ENCODE measurements at places on chromosomes 11 and 22.

- no peak for DNase-seq
- H3K36me3 ChIP-seq, result no peaks in the 10 kb centered on the region
- no peak overlapping the region for H3K27ac ChIP-seq
- H3K4me1 ChIP-seq, result no peaks in the 10 kb centered on the region
Observed at GRCh38 chr11:86459682-86460460, 85.2 kb downstream of the CCDC81 start.

DNA sequence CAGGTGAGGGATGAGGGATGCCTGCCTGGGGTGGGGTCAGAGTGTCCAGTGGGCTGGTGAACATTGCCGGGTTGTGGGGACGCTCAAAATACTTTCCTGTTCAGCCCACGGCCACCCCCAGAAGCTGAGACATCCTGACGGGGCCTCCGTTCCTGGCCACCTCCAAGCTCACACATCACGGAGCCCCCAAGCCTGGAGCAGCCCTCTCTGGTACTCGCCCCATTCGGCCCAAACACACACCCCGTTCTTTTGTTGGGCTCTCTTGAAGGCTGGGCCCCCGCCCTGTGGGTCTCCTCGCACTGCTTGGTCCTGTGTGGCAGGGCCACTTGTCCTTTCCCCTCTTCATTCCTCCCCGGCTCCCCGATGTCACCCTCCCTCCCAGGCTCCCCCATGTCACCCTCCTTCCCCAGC is 442.6 kb downstream of the TBC1D22A start:
- DNase-seq, result peak; percentile 17
- H3K4me3 ChIP-seq, result no peak overlapping the region
- H3K27me3 ChIP-seq, result no peaks in the 10 kb centered on the region
- no peak overlapping the region for H3K27ac ChIP-seq
- no peaks in the 10 kb centered on the region for H3K4me1 ChIP-seq

- H3K4me1 ChIP-seq, result no peaks in the 10 kb centered on the region
- no peaks in the 10 kb centered on the region for H3K27me3 ChIP-seq
- H3K36me3 ChIP-seq, result no peaks in the 10 kb centered on the region
- no peak for DNase-seq
Observed at GRCh38 chr11:93024369-93024768, 54.9 kb downstream of the MTNR1B start.

DNA sequence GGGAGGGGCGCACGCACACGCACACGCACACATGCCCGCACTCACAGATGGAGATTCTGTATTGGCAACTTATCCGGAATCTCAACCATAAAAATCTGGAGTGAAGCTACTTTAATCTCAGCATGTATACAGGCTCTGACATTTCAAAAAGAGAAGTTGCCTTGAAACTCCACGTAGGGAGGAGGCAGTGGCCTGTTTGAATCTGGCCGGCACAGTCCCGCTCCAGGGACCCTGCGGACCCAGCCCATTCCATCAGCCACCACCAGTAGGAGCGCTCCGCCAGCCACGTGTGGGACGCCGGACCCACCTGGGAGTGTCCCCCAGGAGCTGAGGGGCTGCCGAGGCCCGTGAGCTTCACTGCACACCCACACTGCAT is 1.9 kb upstream of the SYT8 start:
- no peak overlapping the region for H3K4me3 ChIP-seq
- no peaks in the 10 kb centered on the region for H3K4me1 ChIP-seq
- H3K27ac ChIP-seq, result no peak overlapping the region
- no peaks in the 10 kb centered on the region for H3K36me3 ChIP-seq
- no peak for DNase-seq

DNA sequence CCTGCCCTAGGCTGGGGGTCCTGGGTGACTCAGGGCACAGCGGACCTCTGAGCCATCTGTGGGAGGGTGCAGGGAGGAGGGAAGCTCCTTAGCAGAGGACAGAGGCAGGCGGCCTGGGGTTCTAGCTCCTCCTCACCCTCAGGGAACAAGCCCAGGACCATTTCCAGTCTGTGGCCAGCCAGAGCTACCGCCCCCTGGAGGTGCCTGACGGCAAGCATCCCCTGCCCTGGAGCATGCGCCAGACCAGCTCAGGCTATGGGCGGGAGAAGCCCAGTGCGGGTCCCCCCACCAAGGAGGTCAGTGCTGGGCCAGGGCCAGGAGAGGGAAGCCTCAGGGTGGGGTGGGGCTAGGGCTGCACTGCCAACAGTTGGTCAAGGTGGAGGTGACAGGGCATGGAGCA is 26.0 kb upstream of the LRRC10B start:
- H3K36me3 ChIP-seq, result no peaks in the 10 kb centered on the region
- H3K27me3 ChIP-seq, result no peaks in the 10 kb centered on the region
- H3K4me3 ChIP-seq, result no peak overlapping the region

- no peaks in the 10 kb centered on the region for H3K4me1 ChIP-seq
- H3K36me3 ChIP-seq, result no peaks in the 10 kb centered on the region
- no peak overlapping the region for H3K27ac ChIP-seq
Observed at GRCh38 chr11:73350908-73351636, 25.1 kb upstream of the RELT start.

DNA sequence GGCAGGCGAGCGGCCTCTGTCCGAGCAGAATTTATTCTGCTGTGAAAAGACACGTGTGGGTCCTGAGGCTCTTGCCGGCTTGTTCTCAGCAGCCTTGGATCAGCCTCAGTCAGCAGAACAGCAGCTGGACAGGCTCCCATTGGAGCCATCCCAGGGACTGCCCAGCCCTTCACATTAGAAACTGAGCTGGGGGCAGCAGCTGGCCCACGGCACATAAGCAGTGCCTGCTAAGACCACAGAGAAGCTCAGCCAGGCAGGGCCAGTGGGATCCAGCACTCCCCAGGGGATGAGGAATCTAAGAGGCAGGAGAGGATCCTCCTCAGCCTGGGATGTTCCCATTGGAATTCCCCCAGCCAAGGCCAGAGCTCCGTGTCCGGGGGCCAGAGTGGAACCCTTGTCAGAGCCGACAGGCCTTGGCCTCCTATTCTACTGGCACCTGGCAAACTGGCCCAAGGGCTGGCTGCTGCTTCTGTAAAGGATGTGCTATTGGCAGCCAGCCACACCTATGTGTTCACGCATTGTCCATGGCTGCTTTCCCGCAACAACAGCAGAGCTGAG is 18.2 kb downstream of the RTN4R start:
- H3K4me3 ChIP-seq, result no peak overlapping the region
- H3K36me3 ChIP-seq, result no peaks in the 10 kb centered on the region
- H3K27me3 ChIP-seq, result no peaks in the 10 kb centered on the region
- H3K4me1 ChIP-seq, result peaks cover 7% of the 10 kb centered on the region
- no peak for DNase-seq

DNA sequence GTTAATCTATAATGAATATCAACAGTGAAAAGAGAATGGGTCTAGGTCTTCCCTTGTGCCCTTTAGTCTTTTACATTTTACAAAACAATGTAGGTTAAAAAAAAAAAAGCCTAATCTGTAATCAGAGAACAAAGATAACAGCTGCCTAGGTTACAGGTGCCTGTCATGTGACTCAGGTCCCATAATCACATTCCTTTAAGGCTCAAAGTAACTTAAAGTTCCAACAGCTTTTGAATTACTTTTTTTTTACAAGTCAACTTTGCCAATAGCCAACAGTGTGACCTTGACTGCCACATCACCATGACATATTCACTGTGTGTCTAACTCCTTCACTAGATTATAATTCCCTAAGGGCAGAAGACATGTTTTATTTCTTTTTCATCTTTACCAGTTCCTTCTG is 237.0 kb upstream of the API5 start:
- no peaks in the 10 kb centered on the region for H3K4me1 ChIP-seq
- no peak overlapping the region for H3K4me3 ChIP-seq
- no peak overlapping the region for H3K27ac ChIP-seq

DNA sequence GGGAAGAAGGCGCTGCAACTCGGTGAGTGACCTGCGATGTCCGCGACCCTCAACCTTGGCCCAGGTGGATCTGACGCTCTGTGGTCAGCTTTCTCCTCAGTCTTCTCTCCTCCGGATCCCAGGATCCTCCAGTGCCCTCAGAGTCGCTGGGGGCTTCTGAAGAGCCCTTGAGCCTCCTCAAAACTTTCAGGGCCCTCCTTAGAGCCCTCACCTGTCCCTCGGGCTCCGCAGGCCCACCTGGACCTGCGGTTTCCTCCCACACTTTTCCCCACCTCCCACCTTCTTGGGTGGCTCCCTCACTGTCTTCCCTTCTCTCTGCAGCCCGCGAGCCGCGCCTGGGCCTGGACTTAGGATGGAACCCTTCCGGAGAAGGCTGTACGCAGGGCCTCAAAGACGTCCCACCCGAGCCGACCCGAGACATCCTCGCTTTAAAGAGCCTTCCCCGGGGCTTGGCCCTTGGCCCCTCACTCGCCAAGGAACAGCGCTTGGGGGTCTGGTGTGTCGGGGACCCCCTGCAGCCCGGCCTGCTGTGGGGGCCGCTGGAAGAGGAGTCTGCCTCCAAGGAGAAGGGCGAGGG is 335 bp downstream of the ZNF408 start:
- peak overlapping the region; percentile 93 for H3K4me3 ChIP-seq
- H3K27ac ChIP-seq, result peak overlapping the region; percentile 98
- DNase-seq, result no peak
- peaks cover 34% of the 10 kb centered on the region for H3K36me3 ChIP-seq
- H3K27me3 ChIP-seq, result no peaks in the 10 kb centered on the region

DNA sequence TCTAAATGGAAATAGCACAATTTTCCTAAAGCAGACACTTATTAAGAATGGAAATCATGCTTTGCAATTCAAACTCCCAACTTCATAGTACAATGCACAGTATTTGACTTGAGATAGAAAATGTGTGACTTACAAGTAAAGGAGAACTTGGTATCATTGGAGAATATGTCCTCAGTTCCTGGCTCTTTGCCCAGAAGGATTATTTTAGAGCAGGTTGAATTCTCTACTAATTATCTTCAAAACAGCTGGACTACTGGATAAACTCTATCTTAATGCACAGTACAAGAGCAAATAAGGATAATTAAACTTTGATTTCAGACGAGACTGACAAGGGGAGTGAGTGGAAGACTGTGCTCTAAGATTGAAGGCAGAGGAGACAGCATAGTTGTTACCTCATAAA is 839.4 kb downstream of the OPCML start:
- no peak overlapping the region for H3K4me3 ChIP-seq
- no peak for DNase-seq
- H3K27me3 ChIP-seq, result no peaks in the 10 kb centered on the region
- no peak overlapping the region for H3K27ac ChIP-seq
- no peaks in the 10 kb centered on the region for H3K36me3 ChIP-seq

GRCh38 chr11:68649851-68650555 is 34.3 kb upstream of the GAL start:
- no peaks in the 10 kb centered on the region for H3K27me3 ChIP-seq
- no peak overlapping the region for H3K4me3 ChIP-seq
- DNase-seq, result no peak
- no peaks in the 10 kb centered on the region for H3K36me3 ChIP-seq
- H3K4me1 ChIP-seq, result peaks cover 12% of the 10 kb centered on the region

GRCh38 chr11:11119917-11120316 is 233.1 kb downstream of the CSNK2A3 start:
- H3K27ac ChIP-seq, result no peak overlapping the region
- H3K27me3 ChIP-seq, result no peaks in the 10 kb centered on the region
- no peak for DNase-seq
- H3K4me3 ChIP-seq, result no peak overlapping the region
- no peaks in the 10 kb centered on the region for H3K4me1 ChIP-seq

DNA sequence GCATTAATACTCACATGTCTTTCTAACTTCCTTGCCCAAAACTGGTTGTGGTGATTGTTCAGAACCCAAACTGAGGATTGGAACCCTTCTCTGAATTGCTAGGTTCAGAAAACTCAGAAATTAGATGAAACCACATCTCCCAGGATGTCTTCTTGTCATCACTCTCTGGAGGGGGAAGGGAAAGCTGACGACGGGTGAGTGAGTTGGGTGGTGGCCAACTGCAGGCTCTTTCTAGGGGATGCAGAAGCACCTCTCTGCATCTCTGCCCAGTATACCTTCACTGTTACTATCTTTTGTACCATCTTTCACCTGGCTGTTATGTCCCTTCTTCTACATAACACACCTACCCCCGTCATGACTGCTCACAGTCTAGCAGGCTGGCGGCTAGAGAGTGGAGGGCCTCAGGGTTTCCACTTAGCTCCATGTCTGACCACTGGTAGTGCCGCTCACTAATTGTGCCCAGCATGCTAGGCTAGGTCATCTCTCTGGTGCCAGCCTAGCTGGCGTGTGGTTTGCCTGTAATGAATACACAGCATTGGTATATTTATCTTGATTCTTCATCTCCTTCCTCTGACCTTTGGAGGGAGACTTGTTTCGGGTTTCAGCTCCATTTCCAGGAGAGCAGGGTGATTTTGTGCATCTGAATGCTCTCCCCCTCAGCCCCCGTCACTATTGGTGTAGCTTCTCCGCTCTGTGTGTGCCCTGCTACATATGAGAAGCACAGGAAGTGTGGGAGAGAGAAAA is 7.3 kb downstream of the GRAMD1B start:
- H3K36me3 ChIP-seq, result no peaks in the 10 kb centered on the region
- H3K4me3 ChIP-seq, result no peak overlapping the region
- peaks cover 8% of the 10 kb centered on the region for H3K4me1 ChIP-seq
- no peak for DNase-seq

GRCh38 chr22:18048441-18048898 is 24.1 kb upstream of the MICAL3 start:
- H3K4me3 ChIP-seq, result no peak overlapping the region
- no peaks in the 10 kb centered on the region for H3K4me1 ChIP-seq
- H3K27me3 ChIP-seq, result no peaks in the 10 kb centered on the region
- no peak for DNase-seq
- H3K27ac ChIP-seq, result no peak overlapping the region

DNA sequence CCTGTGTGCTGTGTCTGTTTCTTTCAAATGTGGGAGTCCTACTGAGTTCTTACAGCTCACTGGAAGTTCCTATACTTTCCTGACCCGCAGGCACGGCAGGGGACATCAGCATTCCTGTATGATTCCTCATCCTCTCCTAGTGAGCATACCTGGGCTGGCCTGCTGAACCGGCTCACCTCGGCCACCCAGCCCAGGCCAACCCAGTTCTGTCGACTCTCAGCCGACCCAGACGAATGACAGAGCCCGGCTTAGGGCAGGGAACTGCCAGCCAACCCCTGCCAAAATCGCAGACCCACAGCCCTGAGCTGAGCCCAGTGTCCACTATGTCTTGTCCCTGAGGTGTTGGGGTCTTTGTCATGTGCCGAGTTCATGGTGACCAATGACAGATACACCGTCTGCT is 339.7 kb downstream of the BRD1 start:
- peak; percentile 64 for DNase-seq
- no peaks in the 10 kb centered on the region for H3K36me3 ChIP-seq
- H3K4me1 ChIP-seq, result peaks cover 15% of the 10 kb centered on the region
- H3K4me3 ChIP-seq, result 0 out of 2 replicates have a peak overlapping the region, but pooled peaks have one; percentile 4
- no peak overlapping the region for H3K27ac ChIP-seq
